ENCODE measurements at places on chromosomes 1 and 21.

DNA sequence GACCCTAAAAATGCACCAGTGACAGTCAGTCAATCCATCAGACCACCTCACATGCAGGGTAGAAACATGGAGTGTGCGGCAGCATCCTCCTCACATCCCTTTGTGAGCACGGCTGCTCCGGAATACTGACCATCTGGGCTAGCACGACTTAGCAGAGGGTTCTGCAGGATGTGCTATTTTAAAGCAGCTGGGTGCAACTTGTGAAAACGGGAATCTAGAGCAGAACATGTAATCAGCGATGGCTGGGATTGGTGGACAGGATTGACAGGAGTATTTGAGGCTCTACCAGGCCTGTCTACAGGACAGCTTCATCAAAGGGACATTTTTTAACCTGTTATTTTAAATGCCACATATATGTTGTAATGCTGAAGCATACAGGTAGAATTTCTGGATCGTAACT is 16.8 kb upstream of the PLEKHM2 start:
- DNase-seq, result no peak

GRCh38 chr1:31694964-31695313 is 8.9 kb downstream of the COL16A1 start:
- DNase-seq, result no peak

GRCh38 chr1:182646739-182647138 is 37.6 kb downstream of the RGS8 start:
- DNase-seq, result no peak

- DNase-seq, result no peak
These were observed 400.7 kb downstream of the SMYD3 start for GRCh38 chr1:246106342-246106763.

DNA sequence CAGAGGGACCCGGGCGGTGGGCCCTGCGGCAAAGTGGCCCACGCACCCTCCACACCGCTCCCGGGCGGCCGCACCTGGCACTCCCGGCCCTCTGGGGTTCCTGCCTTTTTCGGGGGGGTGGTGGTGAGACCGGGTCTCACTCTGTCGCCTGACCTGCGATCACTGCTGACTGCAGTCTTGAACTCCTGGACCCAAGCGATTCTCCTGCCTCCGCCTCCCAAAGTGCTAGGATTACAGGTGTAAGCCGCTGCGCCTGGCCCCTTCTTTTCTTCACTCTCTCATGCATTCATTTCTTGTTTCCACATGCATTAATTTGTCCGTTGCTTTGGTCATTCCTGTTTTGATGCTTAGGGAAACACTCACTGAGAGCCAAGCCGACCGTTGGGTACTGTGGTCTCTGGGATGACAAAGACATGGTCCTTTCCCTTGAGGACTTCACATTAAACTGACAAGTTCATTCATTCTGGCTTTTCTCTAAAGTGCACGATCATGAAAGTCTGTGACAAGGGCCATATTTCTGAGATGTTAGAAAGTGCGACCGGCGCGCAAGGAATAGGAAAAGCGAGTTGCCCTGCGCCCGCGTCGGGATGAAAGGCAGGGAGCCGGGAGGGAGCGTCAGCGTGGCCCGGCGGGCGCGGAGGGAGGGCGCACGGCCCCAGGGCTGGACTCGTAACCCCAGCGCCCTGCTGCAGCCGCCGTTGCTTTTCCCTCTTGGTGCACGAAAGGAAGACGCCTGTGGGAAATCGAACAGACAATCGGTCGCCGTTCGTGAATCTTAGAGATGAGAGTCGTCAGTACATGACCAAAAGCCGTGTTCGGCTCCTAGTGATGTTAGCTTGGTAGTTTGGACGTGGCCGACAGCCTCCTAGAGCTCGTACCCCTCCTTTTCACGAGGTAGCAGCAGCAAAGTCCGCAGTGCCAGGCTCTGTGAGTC is 1.0 kb upstream of the MCOLN2 start:
- peak; percentile 31 for DNase-seq
